ENCODE measurements at places on chromosomes 7 and 10. TPM values are rescaled to one million over a fixed set of nuclear protein-coding genes. Genes with fewer than 3 reads are reported as not detected.

The PHKG1 gene
- total RNA-seq = 2.6 TPM

The GIMAP1 gene
- not detected for total RNA-seq

The OPTN gene
- 33.7 TPM for total RNA-seq

The LSM8 gene
- total RNA-seq = 36.8 TPM

The GBF1 gene
- 51.1 TPM for total RNA-seq

- DNase-seq = no peak
These were observed 29.2 kb downstream of the PRSS58 start for GRCh38 chr7:142228537-142229104.

GRCh38 chr7:92634205-92634604 lies 44.0 kb upstream of the FAM133B start:
- DNase-seq = no peak

DNA sequence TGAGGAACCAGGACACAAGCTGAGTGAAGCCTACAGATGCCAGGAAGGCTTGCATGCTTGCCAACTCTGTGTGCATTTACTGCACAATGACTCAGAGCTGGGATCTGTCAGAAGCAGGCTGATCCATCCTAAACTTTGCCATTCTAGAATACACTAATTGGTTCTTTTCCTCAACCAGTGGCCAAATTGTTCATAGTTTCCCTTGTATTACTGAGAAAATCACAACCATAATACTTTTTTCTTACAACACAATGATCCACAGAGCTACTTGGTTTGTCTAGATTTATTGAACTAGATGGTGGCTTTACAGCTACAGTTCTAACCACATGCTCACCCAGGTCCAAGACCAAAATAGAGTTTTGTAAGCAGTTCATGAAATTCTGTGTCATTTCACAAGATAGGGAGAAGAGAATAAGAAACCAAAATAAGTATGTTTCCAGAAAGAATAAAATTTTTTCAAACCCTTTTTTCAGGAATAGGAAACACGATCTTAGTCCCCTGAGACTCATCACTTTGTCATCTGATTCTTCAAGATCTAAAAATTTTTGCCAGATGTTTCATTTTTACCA lies 21.0 kb upstream of the LRRC17 start:
- no peak for DNase-seq

DNA sequence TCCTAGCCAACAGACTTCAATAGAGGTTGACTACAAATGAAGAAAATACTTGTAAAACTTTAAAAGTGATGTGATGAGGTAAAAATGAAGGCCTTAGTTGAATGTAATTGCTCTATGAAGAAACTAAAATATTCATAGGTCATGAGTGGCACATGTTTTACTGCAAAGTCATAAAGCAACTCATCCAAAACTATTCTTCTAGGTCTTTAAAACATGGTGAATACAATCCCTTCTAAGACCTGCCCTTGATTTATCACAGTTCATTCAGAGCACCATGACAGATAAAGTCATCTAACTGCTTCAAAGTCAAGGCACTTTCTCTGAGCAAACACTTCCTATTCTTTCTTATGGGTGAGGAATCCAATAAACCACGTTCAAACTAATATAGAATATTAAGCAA lies 713.5 kb downstream of the SORCS1 start:
- DNase-seq = no peak

DNA sequence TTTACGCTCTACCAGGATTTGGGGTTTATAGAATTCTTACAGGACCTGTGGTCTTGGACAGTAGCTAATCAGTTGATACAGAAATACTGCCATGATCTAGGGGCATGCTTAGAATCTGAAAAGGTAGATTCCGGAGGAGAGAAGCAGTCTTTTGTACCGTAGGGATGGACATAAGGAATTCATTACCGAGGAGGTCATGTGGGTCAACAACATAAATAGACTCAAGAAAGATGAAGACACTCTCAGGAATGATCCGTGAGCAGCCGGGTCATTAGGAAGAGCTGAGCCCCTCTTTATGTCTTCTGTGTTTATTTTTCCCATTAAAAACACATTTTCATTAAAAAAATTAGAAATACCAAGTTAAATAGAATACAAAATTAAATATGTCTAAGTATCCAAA lies 160.1 kb upstream of the TNS3 start:
- no peak for DNase-seq

- no peak for DNase-seq
These were observed 637 bp downstream of the MICU1 start for GRCh38 chr10:72625276-72625607.

GRCh38 chr10:36677431-36677768 lies 448.0 kb upstream of the ANKRD30A start:
- DNase-seq = no peak

DNA sequence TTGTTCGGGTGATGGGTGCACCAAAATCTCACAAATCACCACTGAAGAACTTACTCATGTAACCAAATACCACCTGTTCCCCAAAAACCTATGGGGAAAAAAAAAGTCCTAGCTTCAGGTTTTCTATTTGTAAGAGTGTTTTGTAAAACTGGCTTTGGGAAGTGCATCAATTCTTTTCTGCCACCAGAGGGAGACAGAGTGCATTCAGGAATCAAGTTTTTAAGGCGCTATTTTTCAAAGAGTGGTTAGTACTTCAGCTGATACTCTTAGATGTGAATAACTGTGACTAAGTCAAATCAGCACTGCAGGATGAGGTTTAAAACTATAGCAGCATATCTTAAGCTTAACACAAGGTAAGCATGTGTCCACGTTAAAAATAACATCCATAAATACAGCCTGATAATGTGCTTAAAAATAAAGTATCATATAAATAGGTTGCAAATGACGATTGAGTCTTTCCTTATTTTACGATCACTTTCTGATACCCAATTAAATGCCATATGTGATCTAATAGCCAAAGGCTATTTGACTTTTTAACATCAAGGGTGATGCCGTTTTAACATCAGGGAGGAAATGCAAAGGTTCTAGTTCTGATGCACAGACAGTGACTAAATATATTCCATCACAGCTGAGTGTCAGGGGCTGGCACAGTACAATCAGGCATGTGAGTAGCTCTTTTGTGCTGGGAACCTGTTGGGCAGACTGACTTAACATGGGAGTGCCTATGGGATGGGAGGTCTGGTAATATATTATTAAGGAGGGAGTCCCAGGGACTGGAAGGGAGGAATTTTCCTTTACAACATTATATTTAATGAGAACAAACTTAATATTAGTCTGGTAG lies 10.6 kb upstream of the LYZL2 start:
- no peak for DNase-seq

DNA sequence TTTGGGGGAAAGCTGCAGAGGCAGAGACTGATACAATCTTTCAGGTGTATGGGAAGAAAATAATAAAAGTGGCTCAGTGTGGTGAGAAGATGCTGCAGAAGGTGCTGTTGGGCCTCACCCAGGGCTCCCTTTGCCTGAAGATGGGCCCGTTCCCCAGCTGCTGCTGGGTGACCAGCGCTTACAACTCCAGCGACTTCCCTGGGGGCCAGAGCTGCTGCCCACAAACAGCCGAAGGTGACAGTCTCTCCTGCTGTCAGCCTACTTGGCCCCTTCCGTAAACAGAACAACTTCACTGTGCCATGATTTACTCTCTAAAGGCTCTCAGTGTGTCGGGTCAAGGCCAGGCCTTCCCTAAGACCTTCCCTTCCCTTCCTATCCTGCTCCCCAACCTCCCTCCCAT lies 93.6 kb upstream of the PCBD1 start:
- DNase-seq = no peak

- DNase-seq = no peak
These were observed 312.6 kb downstream of the PLXDC2 start for GRCh38 chr10:20128811-20129210.

- no peak for DNase-seq
These were observed 439 bp downstream of the IQUB start for GRCh38 chr7:123533929-123534382.

DNA sequence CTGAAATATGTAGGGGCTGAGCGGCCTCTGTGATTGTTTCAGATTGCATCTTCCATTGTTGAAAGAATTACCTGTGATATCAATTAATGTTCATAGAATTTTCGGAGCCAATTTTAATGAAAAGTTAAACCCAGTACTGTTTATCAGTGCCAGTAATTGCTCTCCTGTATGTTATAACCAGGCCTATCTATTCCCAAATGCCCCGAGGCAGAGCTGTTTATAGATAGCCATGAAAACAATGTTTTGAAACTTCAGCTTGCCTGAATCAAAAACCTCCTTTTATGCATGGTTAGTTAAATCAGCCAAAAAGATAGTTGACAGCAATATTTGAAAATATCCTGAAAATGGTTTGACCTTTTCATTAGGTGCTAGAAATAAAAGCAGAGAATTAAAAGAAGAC lies 50.1 kb upstream of the HDAC9 start:
- no peak for DNase-seq

DNA sequence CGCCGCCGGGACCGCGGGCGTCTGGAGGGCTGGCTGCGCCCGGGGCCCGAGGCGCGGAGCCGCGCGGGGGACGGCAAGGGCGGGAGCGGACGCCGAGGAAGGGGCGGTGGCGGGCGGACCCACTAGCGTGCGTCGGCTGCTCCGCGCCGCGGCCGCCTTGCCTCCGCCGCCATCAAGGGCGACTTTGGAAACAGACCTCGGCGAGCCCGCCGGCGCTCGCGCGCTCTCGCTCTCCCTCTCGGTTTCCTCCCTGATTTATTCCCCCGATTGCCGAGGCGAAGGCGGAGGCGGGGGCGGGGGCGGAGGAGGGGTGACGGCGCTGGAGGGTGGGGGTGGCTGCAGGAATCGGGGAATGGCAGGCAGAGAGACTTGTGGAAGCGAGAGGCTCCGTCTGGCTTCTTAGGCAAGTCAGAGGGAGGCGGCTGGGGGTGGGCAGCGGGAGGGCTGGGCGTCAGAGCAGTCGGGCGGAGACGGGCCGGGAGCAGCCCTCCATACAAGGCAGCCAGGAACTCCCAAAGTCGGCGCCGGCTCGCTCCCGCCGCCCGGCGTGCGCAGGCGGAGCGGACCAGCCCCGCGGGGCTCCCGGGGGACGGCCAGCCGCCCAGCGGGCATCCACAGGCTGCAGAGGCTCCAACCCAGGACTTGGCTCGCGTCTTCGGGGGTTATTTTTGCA lies at the start of gene CACNA2D1:
CACNA2D1 (minus strand) TSS at position 231 of the 673 bp plus-strand sequence.
- peak; percentile 74 for DNase-seq

DNA sequence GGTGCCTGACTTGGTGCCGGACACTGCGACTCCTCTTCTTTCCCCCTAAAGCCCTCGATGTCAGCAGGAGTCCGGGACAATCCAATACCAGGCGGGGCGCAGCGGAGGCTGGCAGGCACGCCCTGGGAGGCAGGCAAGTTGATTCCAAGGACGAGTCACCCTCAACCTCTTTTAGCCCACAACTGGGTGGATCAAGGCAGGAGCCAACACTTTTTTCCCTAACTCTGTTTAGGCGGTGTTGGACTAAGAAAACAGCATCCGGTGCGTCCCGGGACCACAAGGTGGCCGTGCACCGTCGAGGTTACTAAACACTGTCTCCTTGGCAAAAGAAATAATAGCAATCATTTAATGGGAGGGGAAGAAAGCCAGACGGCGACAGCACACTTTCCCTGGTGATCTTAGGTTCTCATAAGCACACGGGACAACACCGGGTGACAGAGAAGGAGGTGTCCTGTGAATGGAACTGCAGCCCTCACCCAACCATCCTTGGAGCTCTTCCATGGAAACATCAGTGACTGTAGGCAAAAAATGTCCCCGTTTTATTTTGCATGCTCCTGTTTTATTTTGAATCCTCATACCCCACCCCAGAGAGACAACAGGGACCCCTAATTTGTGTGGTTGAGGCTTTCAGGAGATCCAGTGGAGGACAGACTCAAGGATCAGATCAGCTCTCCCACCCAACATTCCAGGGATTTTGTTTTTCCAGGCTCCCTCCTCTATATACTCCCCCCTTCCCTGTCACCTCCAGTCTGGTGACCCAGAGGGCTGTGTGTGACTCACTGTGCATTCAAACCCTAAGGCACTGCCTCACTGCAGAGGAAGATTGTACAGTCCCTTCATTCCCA lies 1.3 kb upstream of the CALCR start:
- no peak for DNase-seq

- no peak for DNase-seq
These were observed 352.0 kb downstream of the PCLO start for GRCh38 chr7:82810558-82811259.

GRCh38 chr10:32059472-32059871 lies 3.2 kb upstream of the KIF5B start:
- DNase-seq = no peak

- no peak for DNase-seq
These were observed 70.0 kb upstream of the MAGI2 start for GRCh38 chr7:79523436-79523835.

- no peak for DNase-seq
These were observed 41.8 kb downstream of the PLEKHA8 start for GRCh38 chr7:30070052-30070451.
